ENCODE measurements at places on chromosomes 2 and 18.
A peak's percentile ranks its signal among the peaks of the same experiment; 100 is the strongest.

- no peaks in the 10 kb centered on the region for H3K4me1 ChIP-seq
- no peak overlapping the region for H3K4me3 ChIP-seq
- no peak for DNase-seq
- H3K27ac ChIP-seq, result no peak overlapping the region
- no peaks in the 10 kb centered on the region for H3K36me3 ChIP-seq
- peaks cover 12% of the 10 kb centered on the region for H3K27me3 ChIP-seq
These were observed 12.6 kb upstream of the SEC11C start for GRCh38 chr18:59127047-59127446.

DNA sequence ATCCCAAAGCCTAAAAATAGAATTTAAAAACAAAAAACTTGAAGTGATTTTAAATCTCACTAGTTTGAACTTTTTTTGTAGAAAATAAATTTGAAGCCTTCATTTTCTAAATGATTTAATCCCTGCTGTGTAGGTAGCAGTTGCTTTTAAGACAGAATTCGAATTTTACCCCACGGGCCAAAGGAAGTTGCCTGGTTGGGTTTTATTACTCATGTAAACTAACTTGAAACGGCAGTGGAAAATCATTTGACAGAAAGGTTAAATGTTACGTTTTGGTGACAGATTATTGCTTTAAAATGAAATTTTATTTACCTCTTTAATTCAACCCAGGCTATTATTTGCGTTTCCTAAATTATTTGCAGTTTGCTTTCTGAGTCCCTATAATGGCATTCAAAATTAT is 2.0 kb downstream of the MAPRE2 start:
- no peak for DNase-seq
- no peaks in the 10 kb centered on the region for H3K27me3 ChIP-seq

DNA sequence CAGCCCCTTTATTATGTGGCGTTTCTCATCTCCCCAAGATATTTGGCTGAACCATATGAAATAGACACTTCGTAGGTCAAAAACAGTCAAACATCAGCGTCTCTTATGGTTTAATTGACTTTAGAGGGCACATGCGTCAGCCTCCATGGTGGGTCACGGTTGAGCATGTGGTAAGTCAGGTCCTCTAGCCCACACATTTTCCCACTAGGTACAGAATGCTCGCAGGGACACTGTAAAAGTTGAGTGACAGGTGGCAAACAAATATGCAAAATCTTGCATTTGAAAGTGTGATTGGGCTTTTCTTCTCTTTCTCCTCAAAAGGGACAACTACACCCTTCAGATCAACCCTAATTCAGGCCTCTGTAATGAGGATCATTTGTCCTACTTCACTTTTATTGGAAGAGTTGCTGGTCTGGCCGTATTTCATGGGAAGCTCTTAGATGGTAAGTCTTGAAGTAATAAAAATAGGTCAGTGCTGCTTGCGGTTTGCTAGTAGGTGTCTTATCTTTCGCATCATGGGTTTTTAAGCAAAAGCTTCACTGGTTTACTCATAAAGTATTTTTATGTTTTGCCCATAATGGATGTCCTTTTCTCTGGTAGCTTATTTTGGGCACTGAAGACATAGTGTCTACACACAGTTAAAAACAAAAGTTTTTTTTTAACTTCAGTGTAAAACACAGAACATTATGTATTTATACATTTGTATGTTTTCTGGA is 261.3 kb downstream of the ALPK2 start:
- peaks cover 4% of the 10 kb centered on the region for H3K4me1 ChIP-seq
- no peaks in the 10 kb centered on the region for H3K27me3 ChIP-seq
- H3K36me3 ChIP-seq, result peaks cover 85% of the 10 kb centered on the region
- DNase-seq, result no peak
- H3K4me3 ChIP-seq, result no peak overlapping the region
- no peak overlapping the region for H3K27ac ChIP-seq

GRCh38 chr2:75603477-75603876 is 42.7 kb upstream of the EVA1A start:
- no peak for DNase-seq
- H3K27ac ChIP-seq, result no peak overlapping the region
- peaks cover 3% of the 10 kb centered on the region for H3K27me3 ChIP-seq
- H3K4me1 ChIP-seq, result peaks cover 10% of the 10 kb centered on the region
- H3K4me3 ChIP-seq, result no peak overlapping the region

GRCh38 chr2:120379916-120380893 is 34.3 kb downstream of the INHBB start:
- H3K27me3 ChIP-seq, result peaks cover 11% of the 10 kb centered on the region
- H3K4me3 ChIP-seq, result no peak overlapping the region
- H3K27ac ChIP-seq, result no peak overlapping the region
- no peaks in the 10 kb centered on the region for H3K4me1 ChIP-seq

GRCh38 chr2:196592331-196592910 is 47.1 kb upstream of the CCDC150 start:
- H3K4me1 ChIP-seq, result peaks cover 6% of the 10 kb centered on the region
- H3K27ac ChIP-seq, result peak overlapping the region; percentile 65
- no peaks in the 10 kb centered on the region for H3K36me3 ChIP-seq

DNA sequence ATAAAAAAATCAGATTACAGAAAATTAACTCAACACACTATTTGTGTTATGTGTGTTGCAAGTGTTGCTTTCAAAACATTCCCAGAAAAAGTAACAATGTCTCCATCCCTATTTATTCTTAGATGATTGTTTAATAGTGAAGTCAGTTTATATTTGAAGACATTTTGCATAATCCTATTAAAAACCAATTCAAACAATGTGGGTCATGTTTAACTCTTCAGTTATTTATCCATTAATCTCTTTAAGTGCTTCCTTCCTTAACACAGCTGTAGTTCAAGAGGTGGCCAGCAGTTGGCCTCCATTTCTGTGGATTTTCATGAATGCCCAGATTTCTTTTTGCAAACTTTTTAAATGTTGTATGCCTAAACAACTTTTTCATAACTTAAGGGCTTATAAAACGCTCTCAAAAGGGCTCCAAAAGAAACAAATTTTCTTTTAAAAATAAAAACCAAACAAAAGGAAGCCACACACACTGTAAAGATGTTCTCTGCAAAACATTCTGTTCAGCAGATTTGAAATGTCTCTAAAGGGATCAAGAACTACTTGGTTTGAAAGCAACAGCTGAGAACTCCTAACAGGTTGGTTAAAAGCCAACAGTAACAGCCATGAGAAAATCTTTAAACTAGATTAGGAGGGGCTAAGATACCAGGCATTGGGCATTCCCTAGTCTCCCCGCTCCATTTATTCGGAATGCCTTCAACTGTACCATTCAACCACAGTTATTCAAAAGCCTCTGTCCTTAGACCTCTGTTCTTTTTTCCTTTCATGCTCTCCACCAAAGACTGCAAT is 71.5 kb downstream of the THADA start:
- peaks cover 25% of the 10 kb centered on the region for H3K4me1 ChIP-seq
- H3K36me3 ChIP-seq, result no peaks in the 10 kb centered on the region
- H3K27me3 ChIP-seq, result no peaks in the 10 kb centered on the region
- no peak overlapping the region for H3K27ac ChIP-seq
- no peak for DNase-seq

GRCh38 chr18:61957801-61958516 is 65.2 kb upstream of the RNF152 start:
- H3K4me1 ChIP-seq, result peaks cover 8% of the 10 kb centered on the region
- H3K4me3 ChIP-seq, result no peak overlapping the region
- H3K27ac ChIP-seq, result no peak overlapping the region
- H3K36me3 ChIP-seq, result no peaks in the 10 kb centered on the region
- no peaks in the 10 kb centered on the region for H3K27me3 ChIP-seq
- no peak for DNase-seq

GRCh38 chr2:152594022-152594766 is 123.1 kb downstream of the PRPF40A start:
- H3K27ac ChIP-seq, result no peak overlapping the region
- no peak overlapping the region for H3K4me3 ChIP-seq
- DNase-seq, result no peak
- H3K36me3 ChIP-seq, result peaks cover 10% of the 10 kb centered on the region
- H3K4me1 ChIP-seq, result no peaks in the 10 kb centered on the region

DNA sequence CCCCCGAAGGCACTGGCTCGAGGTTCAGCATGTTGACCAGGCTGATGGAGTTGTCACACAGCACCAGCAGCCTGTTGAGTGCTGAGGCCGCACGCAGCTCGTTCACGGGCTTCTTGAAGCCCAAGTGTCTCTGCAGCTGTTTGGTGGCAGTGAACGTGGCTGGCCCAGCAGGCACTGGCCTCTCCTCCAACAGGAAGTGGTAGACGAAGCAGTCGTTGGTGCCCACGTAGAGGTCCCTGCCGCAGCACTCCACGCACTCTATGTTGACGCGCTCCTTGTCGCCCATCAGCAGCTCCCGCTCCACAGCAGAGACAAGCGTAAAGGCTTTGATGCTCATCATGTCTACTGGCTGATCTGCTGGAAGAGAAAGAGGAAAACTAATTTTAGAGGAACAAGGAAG is 21.6 kb downstream of the TGFBRAP1 start:
- H3K36me3 ChIP-seq, result peaks cover 33% of the 10 kb centered on the region
- peaks cover 8% of the 10 kb centered on the region for H3K4me1 ChIP-seq
- H3K27ac ChIP-seq, result no peak overlapping the region
- no peak overlapping the region for H3K4me3 ChIP-seq
- no peaks in the 10 kb centered on the region for H3K27me3 ChIP-seq
- DNase-seq, result no peak

DNA sequence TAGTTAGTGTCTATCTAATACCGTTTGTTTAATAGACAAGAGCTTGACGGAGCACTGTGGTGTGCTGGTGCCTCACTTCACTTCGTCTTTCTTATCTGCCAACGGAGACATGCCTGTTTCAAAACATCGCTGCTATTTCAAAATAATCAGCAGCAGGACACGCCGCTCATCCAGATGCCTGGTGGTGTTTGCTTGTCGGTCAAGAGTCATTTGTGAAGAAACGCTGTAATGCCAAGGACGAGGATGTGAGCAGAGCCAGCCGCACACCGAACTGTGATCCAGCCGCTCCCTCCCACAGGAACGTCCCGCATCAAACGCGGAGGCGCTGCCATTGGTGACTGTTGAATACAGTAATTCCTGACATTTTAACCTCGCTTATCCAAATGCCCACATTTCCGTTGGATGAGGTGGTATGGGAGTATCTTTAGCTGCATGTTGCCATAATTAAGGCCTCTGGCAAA is 432.4 kb downstream of the FBXO15 start:
- H3K27ac ChIP-seq, result no peak overlapping the region
- no peak for DNase-seq
- peaks cover 4% of the 10 kb centered on the region for H3K4me1 ChIP-seq
- no peaks in the 10 kb centered on the region for H3K36me3 ChIP-seq
- H3K27me3 ChIP-seq, result no peaks in the 10 kb centered on the region
- no peak overlapping the region for H3K4me3 ChIP-seq

- DNase-seq, result no peak
- no peaks in the 10 kb centered on the region for H3K4me1 ChIP-seq
- H3K27me3 ChIP-seq, result no peaks in the 10 kb centered on the region
- H3K4me3 ChIP-seq, result no peak overlapping the region
- H3K36me3 ChIP-seq, result no peaks in the 10 kb centered on the region
These were observed 235.8 kb downstream of the TCF4 start for GRCh38 chr18:55351980-55352714.

- H3K36me3 ChIP-seq, result no peaks in the 10 kb centered on the region
- H3K27ac ChIP-seq, result no peak overlapping the region
- DNase-seq, result no peak
- no peaks in the 10 kb centered on the region for H3K27me3 ChIP-seq
- no peak overlapping the region for H3K4me3 ChIP-seq
These were observed 63.4 kb downstream of the STAT1 start for GRCh38 chr2:190950566-190950991.

DNA sequence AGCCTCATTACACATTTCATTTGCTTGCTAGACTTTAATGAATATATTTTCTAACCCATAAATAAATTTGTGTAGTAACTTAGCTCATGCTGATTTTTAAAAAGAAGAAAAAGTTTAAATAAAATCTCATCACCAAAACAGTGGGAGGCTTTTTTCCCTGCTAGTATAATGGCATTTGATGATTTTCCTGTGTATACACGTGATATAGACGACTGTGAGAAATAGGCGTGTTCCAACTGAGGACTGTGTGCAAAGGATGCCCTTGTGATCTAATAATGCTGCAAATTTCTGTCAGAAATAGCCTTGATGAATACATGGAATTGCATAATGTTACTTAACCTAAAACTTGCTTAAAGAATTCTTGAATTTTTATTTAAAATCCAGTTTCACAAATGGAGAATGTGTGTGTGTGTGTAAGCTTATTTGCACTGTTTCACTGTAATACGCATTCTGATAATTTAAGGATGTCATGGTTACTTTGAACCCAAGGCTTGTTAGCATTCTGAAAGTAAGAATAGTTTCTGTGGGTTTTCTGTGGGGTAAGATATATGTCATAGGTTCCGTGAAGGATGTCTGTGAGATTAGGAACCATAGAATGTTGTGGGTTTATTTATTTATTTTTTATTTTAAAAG is 178.0 kb downstream of the DLGAP1 start:
- no peaks in the 10 kb centered on the region for H3K4me1 ChIP-seq
- H3K27ac ChIP-seq, result no peak overlapping the region
- H3K36me3 ChIP-seq, result no peaks in the 10 kb centered on the region
- H3K4me3 ChIP-seq, result no peak overlapping the region
- DNase-seq, result no peak
- no peaks in the 10 kb centered on the region for H3K27me3 ChIP-seq

DNA sequence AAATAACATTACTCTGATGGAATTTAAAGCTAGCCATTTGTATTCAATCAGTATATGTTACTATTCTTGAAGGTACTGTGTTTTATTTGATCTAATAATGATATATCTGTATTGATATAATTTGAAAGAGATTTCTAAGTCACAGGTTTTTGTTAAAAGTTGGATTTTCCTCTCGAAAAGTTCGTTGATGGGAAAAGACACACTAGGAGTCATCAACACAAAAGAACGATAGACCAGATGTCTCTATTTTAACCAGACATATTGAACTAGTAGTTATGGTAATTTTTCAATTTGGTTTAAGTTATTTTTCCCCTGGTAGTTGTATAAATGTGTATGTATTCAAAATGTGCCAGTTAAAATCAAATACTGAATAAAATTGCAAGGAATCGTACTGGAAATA is 2.5 kb downstream of the ASXL3 start:
- no peak overlapping the region for H3K4me3 ChIP-seq
- DNase-seq, result no peak
- H3K36me3 ChIP-seq, result no peaks in the 10 kb centered on the region
- H3K27me3 ChIP-seq, result peaks cover 12% of the 10 kb centered on the region
- no peaks in the 10 kb centered on the region for H3K4me1 ChIP-seq

GRCh38 chr18:63834471-63835113 is 52.9 kb upstream of the SERPINB2 start:
- H3K27me3 ChIP-seq, result no peaks in the 10 kb centered on the region
- no peak for DNase-seq
- H3K27ac ChIP-seq, result no peak overlapping the region
- H3K4me3 ChIP-seq, result no peak overlapping the region

GRCh38 chr2:236547725-236548124 is 21.9 kb upstream of the ACKR3 start:
- H3K27me3 ChIP-seq, result no peaks in the 10 kb centered on the region
- H3K36me3 ChIP-seq, result no peaks in the 10 kb centered on the region
- no peak for DNase-seq
- H3K4me1 ChIP-seq, result peaks cover 20% of the 10 kb centered on the region
- H3K4me3 ChIP-seq, result no peak overlapping the region

DNA sequence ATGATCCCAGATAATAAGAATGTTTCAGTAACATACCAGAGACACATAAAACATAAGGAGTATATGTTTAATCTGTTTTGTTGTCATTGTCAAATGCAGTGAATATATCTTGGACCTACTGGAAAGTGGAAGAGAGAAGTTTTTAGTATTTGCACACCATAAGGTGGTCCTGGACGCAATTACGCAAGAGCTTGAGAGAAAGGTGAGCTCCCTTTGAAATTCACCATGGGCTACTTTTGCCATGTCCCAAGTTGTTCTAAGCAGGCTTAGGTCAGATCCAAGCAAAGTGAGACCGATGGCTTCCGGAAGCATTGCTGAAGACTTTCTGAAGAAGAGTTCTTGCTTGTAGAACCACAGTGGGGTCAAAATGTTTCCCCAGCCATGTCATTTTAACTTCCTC is 30.8 kb upstream of the RPL37A start:
- H3K4me3 ChIP-seq, result no peak overlapping the region
- no peaks in the 10 kb centered on the region for H3K4me1 ChIP-seq
- DNase-seq, result no peak
- no peaks in the 10 kb centered on the region for H3K27me3 ChIP-seq
- H3K36me3 ChIP-seq, result peaks cover 49% of the 10 kb centered on the region
- H3K27ac ChIP-seq, result no peak overlapping the region

Measured in lower lobe of right lung (tissue), 2 donors.